PC-3 (cell line): ENCODE measurements at places on chromosomes 6 and 20. TPM values are rescaled to one million over a fixed set of nuclear protein-coding genes. Genes with fewer than 3 reads are reported as not detected.

DNA sequence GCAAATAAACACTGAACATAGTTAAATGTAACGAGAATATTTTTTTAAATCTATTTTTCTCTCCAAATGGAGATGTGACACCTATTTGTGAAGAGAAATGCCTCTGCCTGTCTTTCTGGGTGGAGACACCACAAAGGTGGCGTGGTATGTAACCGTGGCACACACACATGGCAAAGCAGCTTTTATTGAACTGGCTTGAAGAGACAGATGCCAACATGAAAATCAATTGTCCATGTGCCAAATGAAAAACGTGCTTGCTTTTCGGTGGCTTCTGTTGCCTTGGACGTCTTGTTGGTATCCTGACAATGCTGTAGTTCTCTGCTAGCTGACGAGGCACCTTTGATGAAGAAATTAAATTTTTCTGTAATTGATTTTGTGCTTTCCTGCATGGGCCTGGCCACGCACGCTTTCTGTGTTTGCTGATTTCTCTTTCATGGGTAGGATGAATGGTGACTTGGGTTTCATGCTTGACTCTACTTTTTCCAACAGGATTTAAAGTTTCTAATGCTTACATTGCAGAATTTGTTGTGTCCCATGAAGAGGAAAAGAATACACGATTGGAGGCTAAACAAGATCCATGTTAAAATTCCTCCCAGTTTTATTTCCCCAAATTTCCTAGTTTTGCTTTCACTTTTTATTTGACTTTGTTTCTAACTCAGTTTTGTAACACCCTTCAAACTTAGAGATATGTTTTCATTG, 202.6 kb downstream of the TMEM242 start:
- H3K4me3 ChIP-seq, result no peak overlapping the region
- no peak overlapping the region for H3K27ac ChIP-seq
- no peaks in the 10 kb centered on the region for H3K36me3 ChIP-seq
- no peak for DNase-seq
- no peaks in the 10 kb centered on the region for H3K27me3 ChIP-seq

SLC18B1 gene
- 8.4 and 9.1 TPM in 2 replicates for total RNA-seq

DNA sequence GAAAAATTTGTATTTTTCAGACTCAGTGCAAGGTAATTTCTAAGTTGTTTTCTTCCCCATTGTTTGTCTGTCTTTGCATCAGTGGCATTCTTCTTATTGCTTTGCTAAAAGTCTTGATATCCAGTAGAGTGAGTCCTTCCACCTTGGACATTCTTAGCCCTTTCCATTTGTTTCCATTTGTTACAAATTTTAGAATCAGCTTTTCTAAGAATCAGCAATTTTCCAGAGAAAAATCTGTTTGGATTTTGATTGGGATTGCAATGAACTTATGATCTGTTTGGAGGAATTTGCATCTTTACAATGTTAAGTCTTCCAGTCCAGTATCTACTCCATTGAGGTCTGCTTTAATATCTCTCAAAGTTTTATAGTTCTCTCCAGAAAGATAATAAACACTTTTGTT, 36.4 kb downstream of the LRRN4 start:
- H3K27me3 ChIP-seq, result no peaks in the 10 kb centered on the region
- no peak overlapping the region for H3K27ac ChIP-seq
- no peak for DNase-seq
- no peaks in the 10 kb centered on the region for H3K4me1 ChIP-seq
- no peak overlapping the region for H3K4me3 ChIP-seq

DNA sequence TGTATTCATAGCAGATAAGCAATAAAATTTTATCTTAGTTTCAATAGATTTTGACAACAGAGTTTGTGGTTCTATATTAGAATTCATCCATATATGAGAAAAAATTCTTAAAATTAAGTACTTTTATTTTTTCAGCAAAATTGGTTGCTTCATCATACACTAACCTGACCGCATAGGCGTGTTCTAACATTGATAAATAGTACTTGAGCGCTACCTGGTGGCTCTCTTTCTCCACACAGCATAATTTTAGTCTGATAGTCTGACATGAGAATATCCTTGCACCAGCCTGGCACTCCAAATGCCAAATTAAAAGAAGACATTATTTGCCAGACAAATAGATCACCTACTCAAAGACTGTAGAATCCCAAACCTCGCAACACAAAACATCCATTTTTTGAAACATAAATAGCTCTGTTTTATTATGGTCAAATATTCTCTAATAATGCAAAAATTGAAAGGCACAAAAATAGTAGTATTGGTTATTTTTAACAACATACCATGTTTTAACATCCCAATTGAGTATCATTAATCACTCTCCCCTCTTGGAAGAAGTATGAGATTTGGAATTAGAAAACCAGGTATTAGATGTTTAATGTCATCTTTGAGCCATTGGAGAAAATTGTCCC, 33.0 kb upstream of the FILIP1 start:
- no peaks in the 10 kb centered on the region for H3K36me3 ChIP-seq
- no peaks in the 10 kb centered on the region for H3K27me3 ChIP-seq
- peaks cover 5% of the 10 kb centered on the region; the same call in 1 of the 2 replicates for H3K4me1 ChIP-seq
- H3K4me3 ChIP-seq, result no peak overlapping the region
- peak; percentile 82 for DNase-seq

DNA sequence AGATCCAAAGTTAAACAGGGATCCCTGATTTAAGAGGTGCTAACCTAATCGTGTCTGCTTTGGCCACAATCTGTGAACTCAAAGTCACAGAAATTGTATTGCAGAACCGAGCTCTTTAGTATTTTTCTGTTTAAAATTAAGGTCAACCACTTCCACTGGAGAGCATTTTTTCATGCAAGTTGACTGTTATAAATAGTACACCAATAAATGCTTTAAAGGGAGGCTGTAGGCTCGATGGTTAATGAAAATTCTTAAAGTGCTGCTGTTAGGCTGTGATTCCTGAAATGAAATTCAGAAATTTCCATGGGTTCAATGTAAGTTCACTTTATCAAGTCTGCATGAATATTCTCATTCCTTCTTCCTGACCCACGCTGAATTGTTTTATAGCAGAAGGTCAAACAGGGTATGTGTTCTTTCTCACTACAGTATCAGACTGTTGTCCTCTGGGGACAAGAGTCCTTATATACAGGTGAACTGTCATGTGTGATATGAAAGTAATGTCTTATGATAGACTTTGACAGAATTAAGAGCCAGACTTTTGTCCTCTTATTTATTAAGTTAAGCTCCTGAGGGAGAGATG, 92.5 kb upstream of the HDGFL1 start:
- no peak overlapping the region for H3K27ac ChIP-seq
- no peak for DNase-seq
- no peaks in the 10 kb centered on the region for H3K27me3 ChIP-seq
- H3K4me1 ChIP-seq, result no peaks in the 10 kb centered on the region
- H3K4me3 ChIP-seq, result no peak overlapping the region

- no peaks in the 10 kb centered on the region for H3K27me3 ChIP-seq
- peak; percentile 94 for DNase-seq
- H3K4me3 ChIP-seq, result no peak overlapping the region
- peaks cover 55% of the 10 kb centered on the region for H3K4me1 ChIP-seq
- peak overlapping the region; percentile 60 for H3K27ac ChIP-seq
Measured at GRCh38 chr20:10519361-10520046, 84.4 kb downstream of the SLX4IP start.

DNA sequence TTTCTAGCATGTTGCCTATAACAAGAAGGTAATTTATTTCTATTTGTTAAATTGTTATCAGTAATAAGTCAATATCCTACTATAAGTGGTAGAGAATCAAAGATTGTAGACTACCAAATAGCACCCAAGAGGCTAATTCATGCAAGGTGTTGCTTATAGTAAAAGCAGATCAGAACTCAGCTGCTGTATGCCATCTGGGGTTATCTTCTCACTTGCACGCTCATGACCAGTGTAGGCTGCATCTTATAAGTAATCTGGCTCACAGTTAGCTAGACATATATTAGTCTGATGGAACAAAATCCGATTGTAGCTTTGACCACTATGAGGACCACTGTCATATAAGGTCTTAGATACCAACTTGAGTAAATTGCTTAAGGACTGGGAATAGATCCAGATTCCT, 17.0 kb downstream of the TOP1 start:
- H3K36me3 ChIP-seq, result peaks cover 27% of the 10 kb centered on the region
- no peaks in the 10 kb centered on the region for H3K27me3 ChIP-seq
- no peak for DNase-seq

GRCh38 chr6:41757931-41758640, 10.9 kb upstream of the PGC start:
- no peak for DNase-seq
- H3K4me1 ChIP-seq, result no peaks in the 10 kb centered on the region
- H3K36me3 ChIP-seq, result no peaks in the 10 kb centered on the region
- H3K27ac ChIP-seq, result no peak overlapping the region

GRCh38 chr20:9143926-9144325, 75.0 kb downstream of the PLCB4 start:
- H3K27ac ChIP-seq, result no peak overlapping the region
- H3K27me3 ChIP-seq, result no peaks in the 10 kb centered on the region
- no peak for DNase-seq
- no peak overlapping the region for H3K4me3 ChIP-seq
- H3K36me3 ChIP-seq, result 0 out of 2 replicates have a peak, but pooled peaks cover under 1% of the 10 kb centered on the region
